ENCODE measurements at places on chromosomes 5 and 9. TPM values are rescaled to one million over a fixed set of nuclear protein-coding genes. Genes with fewer than 3 reads are reported as not detected.

GRCh38 chr5:160166973-160167623 lies 47.8 kb upstream of the PWWP2A start:
- DNase-seq = no peak

DNA sequence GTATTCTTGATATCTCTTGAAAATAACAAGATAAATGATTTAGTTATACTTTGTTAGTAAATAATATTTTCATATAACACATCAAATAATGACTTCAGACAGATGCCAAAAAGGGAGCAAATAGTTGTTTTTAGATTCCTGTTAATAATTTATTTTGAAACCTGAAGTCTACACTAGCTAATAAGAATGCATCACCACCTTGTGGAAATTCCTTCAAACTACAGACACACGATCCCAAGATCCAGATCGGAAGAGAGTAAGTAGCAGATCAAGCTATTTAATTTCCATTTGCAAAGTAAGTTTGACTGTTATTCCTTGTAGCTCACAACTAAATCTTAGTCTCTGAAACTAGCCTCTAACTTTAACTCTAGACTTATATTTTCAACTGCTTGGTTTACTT lies 35.5 kb upstream of the ISL1 start:
- no peak for DNase-seq

The DOCK2 gene
- total RNA-seq = 18.4 TPM

- DNase-seq = no peak
These were observed 18.1 kb downstream of the VAV2 start for GRCh38 chr9:133973791-133974630.

DNA sequence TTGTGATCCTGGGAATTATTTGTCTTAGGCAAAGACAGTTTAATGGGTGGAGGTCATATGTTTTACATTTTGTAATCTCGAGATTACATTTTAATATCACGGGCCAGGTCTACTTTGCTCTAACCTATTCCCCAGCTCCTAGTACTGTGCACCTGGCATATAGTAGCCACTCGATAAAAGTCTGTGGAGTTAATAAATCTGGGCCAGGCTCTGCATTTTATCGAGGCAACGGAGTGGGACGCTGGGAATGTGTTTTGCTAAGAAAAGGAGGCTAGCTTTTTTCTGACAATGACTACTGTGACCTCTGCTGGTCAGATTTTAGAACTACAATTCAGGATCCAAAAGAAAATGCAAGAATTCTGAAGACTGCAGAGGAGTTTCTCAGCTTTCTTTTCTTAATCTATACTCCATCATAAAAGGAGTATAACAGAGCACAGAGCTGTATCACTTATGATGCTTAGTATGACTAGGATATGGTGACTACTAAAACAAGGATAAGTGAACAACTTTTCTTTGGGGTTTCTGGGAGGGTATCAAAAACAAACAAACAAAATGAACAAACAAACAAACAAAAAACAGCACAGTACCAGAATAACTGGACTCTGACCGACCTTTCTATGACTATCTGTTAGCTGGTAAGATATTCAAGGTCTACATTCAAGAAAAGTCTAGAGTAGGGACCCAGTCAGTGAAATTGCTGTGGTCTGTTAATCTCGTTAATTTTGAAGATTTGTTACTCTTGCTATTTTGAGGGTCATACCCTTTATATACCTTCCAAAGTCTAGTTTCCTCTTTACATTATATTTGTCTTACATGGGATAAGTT lies 46.1 kb upstream of the CER1 start:
- DNase-seq = peak; percentile 52

- DNase-seq = no peak
These were observed 3.3 kb downstream of the SNAPC3 start for GRCh38 chr9:15426019-15426418.

The FGFR4 gene
- total RNA-seq = 54.6 TPM

GRCh38 chr9:33082538-33083326 lies 6.3 kb upstream of the SMU1 start:
- DNase-seq = no peak

- no peak for DNase-seq
These were observed 130.1 kb upstream of the LARP1 start for GRCh38 chr5:154625031-154625430.

DNA sequence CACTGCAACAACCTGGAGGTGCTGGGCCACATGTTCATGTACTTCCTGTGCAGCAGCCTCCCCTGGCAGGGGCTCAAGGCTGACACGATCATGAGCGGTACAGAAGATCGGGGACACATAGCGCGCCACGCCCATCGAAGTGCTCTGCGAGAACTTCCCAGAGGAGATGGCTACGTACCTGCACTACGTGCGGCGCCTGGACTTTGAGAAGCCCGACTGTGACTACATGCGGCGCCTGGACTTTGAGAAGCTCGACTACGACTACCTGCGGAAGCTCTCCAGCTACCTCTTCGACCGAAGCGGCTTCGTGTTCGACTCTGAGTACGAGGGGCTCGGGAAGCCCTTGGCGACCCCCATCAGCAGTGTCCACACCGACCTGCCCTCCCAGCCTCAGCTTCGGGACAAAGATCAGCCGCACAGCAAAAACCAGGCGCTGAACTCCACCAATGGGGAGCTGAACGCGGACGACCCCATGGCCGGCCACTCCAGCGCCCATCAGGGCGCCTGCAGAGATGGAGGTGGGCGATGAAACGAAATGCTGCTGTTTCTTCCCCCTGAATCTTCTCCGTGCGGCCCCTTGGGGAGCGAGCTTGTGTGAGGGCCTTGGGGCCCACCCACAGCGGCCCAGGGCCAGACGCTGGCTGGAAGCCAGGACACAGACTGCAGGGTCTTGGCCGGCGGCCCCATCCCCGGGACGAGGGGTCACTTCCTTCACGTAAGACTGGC lies 56.5 kb downstream of the JAK2 start:
- DNase-seq = no peak

- no peak for DNase-seq
These were observed 84.6 kb downstream of the CEMIP2 start for GRCh38 chr9:71683598-71684235.

The IFNB1 gene
- total RNA-seq = not detected

The PCSK1 gene
- total RNA-seq = not detected

The IFNA21 gene
- not detected for total RNA-seq

The TAF9 gene
- total RNA-seq = 34.5 TPM

DNA sequence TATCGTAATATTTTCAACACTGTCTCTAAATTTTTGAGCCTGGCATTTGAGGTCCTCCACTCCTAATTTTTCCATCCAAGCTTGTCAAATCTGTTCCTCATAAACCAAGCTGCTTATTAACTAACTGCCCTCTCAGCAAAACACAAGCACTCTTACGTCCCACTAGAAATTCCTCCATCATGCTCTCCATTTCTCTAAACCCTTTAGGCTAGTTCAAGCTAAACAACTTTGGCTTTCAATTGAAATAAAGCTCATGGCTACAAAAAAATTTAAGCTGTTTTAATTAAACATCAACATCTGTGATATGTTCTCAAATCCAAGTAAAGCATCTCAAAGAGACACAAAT lies 45.7 kb downstream of the RNF145 start:
- no peak for DNase-seq

- DNase-seq = no peak
These were observed 46.2 kb downstream of the SKIC3 start for GRCh38 chr5:95508550-95508949.

DNA sequence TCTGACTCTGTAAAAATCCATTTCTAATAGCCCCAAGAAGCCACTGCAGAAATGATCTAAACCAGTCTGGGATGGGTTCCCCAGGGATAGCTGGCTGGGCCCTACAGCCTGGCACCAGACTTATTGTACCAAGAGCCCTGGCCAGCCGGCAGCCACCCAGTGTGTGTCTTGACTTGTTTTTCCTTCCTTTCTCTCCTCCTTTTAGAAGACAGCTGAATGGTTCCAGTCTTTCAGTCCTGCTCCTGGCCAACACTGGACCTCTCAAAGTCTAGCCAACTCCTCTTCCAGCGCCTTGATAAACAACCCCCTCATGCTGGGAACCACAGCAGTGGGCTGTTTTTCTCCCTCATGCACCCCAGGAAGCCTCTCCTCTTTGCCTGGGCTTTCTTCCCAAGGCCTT lies 34.1 kb downstream of the ATOX1 start:
- DNase-seq = no peak

DNA sequence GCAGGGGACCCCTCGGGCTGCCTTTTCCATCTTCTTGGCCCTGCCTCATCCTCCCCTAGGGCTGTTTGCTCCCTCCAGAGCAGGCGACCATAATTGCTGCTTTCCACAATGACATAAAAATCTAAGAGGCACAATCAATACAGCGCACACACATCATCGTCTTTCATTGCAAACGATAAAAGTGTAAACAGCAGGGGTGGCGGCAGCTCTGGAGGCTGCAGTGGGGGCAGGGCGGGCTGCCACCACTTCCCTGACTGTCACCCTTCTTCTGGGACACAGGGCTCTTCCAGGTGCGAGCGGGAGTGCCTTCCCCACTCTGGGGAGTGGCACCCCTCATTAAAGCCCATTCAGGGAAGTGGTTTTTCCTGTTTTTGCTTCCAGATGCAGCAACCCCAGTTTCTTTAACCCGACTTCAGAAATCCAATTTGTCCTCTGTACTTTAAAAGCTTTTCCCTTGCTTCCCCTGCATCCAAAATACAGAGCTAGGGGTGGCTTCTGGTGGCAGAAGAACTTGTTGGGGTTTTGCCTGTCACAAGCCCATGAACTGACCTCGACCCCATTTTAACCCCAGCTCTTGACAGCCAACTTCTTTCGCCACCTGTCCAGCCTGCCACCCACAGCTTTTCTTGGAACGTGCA lies 45.7 kb downstream of the TSPAN17 start:
- no peak for DNase-seq

The C5 gene
- total RNA-seq = 0.65 TPM

The GMCL2 gene
- not detected for total RNA-seq

DNA sequence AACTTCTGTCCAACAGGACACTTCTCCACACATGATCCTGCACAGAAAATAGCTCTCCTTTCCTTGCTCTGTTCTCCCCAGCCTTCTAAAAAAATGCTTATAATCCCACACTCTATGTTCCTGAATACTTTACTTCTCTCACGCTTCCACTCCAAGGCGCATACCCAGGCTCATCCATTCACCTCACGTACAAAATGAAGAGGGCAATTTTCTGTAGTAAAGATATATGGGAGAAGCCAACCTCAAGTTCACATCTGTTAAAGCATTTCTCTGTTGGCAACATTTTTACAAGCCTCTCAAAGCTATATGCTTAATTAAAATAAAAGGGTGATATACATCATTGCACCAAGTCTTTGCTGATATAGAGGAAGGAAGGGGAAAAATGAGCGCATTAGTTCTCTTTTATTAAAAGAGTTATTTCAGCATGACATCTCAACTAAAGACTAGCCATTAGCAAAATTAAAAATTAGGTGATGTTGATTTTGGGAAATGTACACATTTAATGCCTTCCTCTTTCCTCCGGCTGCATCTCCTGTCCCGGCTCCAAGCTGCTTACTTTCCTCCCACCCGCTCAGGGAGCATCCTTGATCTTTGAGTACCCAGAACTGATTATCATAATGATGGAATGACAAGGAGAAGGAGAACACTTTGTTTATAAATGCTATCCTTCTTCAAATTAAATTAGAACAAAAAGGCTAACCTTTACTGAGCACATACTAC lies 342.1 kb upstream of the PANK3 start:
- DNase-seq = no peak

The GCNT4 gene
- total RNA-seq = 2.3 TPM

DNA sequence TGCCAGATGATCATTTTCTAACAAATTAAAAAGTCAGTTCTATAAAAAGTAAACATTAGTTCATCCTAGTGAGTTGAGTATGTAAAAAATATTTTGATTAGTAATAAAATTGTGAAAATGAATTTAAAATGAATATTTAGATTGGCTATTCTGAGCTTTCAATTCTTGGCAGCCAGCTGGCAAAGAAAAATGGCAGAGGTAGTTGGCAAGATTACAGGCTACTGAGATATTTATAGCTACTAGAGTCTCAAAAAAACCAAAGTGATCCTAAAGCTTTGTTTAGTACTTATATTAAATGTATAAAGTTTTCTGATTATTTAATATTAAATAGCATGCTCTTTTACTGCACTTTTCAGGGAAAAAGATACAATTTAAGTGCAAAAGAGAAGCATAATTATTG lies 25.0 kb downstream of the SGTB start:
- no peak for DNase-seq

The PCDHGC4 gene
- total RNA-seq = 0.07 TPM

The LMNB1 gene
- total RNA-seq = 112 TPM

The GRM6 gene
- not detected for total RNA-seq

DNA sequence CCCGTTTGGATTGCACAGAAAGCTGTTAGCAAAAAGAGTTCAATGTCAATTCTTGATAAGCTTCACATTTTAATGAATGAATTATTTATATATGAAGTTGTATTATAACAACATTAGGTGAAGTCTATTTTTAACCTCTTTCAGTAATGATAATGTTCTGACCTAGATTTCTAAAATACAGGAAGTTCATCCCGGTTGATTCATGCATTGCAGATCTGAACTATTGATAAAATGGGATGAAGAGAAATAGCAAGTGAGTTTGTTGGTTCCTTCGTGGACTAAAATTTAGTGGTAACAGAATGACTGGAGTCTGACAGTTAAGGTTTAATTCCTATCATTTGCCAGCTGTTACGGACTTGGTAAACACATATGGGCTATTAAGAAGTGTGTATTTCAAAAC lies 180.5 kb downstream of the PCSK1 start:
- no peak for DNase-seq

GRCh38 chr9:116391306-116391900 lies 237.8 kb downstream of the PAPPA start:
- peak; percentile 54 for DNase-seq

GRCh38 chr9:33992632-33993031 lies 56.1 kb downstream of the UBAP2 start:
- DNase-seq = no peak

DNA sequence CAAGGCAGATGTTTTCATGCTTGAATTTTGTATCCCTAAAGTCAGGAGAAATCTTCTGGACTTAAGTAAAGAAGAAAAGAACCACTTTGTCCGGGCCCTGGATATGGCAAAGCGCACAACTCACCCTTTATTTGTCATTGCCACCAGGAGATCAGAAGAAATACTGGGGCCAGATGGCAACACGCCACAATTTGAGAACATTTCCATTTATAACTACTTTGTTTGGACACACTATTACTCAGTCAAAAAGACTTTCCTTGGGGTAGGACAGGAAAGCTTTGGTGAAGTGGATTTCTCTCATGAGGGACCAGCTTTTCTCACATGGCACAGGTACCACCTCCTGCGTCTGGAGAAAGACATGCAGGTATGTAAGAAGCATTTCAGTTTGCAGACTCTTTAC lies 2.3 kb downstream of the TYRP1 start:
- DNase-seq = no peak

DNA sequence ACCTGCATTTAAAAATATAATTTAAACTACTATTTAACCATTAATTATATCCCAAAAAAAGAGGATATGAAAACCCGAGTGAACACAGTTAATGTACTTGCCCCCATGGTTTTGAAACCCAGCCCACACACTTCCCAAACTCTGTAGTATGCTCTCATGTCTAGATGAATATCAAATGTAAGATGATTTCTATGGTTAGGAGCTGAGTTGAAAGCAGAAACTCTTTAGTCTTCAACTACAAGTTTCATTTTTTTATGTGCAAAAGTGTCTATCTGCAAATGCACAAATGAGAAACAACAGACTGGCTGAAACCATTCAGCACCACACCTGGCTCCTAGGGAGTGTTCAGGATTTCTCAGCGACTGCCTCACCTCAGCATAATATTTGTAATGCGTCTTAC lies 183.3 kb downstream of the SEMA5A start:
- no peak for DNase-seq

- no peak for DNase-seq
These were observed 70.8 kb downstream of the SERINC5 start for GRCh38 chr5:80185095-80185494.

GRCh38 chr9:77802515-77803293 lies 154.6 kb upstream of the GNA14 start:
- DNase-seq = no peak

The GARIN3 gene
- total RNA-seq = not detected

- DNase-seq = no peak
These were observed 8.8 kb downstream of the FAM200C start for GRCh38 chr5:160390787-160391696.
